ENCODE measurements at places on chromosomes 13 and 19. TPM values are rescaled to one million over a fixed set of nuclear protein-coding genes. Genes with fewer than 3 reads are reported as not detected.

FSTL3 gene
- 14.3 TPM for polyA plus RNA-seq

TJP3 gene
- 10.1 TPM for polyA plus RNA-seq

DNA sequence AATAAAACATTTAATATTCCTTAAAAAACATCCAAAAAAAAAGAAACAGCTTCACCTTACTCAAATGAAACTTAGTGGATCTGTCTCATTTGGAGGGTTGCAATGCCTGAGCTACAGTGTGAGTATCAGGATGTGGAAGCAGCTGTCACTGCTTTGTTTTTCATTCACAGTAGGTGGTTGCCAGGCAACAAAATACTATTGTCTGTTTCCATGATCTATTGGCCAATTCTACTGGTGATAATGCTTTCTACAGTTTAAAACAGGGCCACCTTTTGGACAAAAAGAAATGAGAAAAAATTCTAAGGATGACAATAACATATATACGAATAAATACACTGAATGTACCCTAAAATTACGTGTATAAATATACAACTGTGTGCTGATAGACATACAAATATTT lies 3.0 kb downstream of the ENOX1 start:
- DNase-seq = no peak

DNA sequence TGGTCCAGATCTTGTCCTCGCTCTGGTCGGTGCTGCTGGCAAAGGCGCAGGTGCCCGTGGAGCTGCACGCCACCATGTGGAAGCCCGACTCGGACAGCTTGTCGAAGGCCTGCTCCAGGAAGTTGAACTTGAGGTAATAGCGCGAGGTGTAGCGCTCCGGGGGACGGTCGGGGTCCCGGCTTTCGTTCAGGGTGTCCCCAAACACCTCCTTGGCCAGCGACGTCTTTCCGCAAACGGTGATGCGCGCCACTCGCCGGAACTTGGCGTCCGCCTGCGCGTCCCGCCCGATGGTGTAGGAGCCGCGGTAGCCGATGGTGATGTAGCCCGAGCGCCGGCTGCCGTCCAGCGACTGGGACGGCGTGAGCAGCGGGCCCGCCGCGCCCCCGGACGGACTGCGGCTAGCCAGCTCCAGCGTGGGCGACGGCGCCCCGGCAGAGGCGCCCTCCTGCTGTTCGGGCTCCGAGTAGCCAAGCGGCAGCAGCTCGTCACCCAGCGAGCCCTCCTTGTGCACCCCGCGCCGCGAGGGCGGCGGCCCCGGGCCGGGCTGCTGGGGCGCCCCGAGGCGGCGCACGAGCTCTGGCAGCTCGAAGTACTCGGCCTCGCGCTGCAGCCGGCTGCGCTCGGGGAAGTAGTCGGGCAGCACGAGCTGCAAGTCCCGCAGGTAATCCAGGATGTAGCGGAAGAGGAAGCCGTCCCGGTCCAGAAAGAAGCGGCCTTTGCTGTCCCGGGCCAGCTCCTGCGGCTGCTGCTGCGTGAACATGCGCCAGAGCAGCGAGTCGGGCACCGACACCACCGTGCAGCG lies 801 bp downstream of the KCTD12 start:
- no peak for DNase-seq

SELENOV gene
- 5.1 TPM for polyA plus RNA-seq

GRCh38 chr19:37470216-37470615 lies 1.1 kb downstream of the ZNF570 start:
- DNase-seq = no peak

ZNF177 gene
- 12.6 TPM for polyA plus RNA-seq

DNA sequence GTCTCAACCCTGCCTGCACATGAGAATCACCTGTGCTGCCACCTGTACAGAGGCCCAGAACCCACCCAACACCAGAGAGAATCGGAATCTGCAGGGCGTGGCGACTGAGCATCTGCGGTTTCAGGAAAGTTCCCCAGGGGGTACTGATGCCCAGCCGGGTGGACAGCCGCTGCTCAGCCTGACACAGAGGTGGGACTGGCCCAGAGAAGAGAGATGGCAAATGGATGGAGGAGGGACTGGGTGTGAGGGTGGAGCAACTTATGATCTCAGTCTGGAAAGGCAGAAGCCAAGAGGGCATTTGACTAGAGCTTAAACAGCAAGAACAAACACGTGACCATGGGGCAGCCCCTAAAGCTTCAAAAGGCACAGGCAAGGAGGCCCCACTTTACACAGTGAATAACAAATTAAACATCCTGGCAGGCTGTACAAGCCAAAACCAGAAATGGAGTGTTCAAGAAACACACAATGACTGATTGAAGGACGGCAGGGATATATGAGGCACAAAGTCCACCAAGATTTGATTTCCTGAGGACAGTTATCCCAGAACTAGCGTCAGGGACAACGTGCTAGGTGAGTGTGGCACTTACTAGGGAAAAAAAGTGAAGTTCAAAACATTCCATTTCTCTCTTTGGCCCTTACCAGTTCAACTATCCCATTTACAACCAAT lies 3.1 kb downstream of the RANBP3 start:
- no peak for DNase-seq

DNA sequence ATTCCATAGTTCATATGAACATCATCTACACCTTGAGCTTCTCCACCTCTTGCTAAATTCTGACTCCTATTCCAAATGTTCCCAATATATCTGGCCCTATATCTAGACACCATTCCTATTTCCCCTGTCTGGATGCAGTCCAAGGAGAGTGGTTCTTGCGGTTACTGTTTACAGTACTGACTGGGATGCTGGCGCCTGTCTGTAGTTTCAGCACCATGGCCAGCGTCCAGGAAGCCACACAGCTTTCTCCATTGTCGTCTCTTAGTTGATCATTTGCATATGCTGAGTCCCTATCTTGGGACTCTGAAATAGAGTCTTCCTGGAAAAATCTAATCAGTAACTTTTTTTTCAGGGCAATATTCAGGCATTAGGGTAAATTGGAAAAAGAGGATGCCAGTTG lies 14.9 kb downstream of the LAIR2 start:
- DNase-seq = peak; percentile 45

SOX21 gene
- polyA plus RNA-seq = 0.19 TPM

NCAN gene
- 0.04 TPM for polyA plus RNA-seq

- no peak for DNase-seq
Observed at GRCh38 chr19:17209126-17210036, 5.8 kb upstream of the USE1 start.

GRCh38 chr19:42292042-42292960 lies 9.6 kb upstream of the PRR19 start:
- DNase-seq = no peak

GRCh38 chr13:48001114-48001881 lies at the start of gene SUCLA2:
Gene SUCLA2 (minus strand): TSS chr13:48001273. CDS start chr13:48001269, 4 bp downstream.
- peak; percentile 74 for DNase-seq

DNA sequence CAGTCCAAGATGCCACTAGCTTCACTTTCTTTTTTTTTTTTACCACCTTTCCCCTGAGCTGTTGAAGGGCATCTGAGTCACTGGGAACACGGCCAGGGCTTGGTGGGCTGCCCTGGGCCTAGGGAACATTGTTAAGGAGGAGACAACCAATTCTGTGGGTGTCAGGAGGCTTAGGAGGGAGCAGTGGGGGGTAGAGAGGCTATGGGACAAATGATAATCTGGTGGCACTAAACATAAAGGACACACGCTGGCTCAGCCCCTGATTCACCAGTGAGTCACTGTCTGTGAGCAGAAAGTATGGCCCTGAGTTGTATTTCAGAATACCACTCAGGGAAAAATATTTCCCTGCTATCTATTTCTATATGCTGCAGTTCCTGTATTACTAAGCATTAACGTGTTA lies 207.8 kb downstream of the DCLK1 start:
- no peak for DNase-seq

IGFL2 gene
- not detected for polyA plus RNA-seq

UPK1A gene
- 0.53 TPM for polyA plus RNA-seq

GRCh38 chr19:50300814-50301606 lies 28.2 kb downstream of the KCNC3 start:
- DNase-seq = no peak

GRCh38 chr13:112713517-112714253 lies 23.8 kb downstream of the ATP11A start:
- no peak for DNase-seq

ESD gene
- polyA plus RNA-seq = 273 TPM

DNA sequence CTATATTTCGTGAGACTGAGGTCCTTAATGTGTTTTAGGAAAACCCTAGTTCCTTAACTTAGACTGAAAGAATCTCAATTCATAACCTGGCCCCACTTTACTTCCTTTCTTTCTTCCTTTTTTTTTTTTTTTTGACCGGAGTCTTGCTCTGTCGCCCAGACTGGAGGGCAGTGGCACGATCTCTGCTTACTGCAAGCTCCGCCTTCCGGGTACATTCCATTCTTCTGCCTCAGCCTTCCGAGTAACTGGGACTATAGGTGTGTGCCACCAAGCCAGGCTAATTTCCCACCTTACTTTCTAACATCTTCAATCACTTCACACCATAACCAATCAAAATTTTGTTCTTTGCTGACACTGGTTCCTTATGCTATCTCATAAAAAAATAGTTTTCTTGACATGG lies 2097.0 kb downstream of the PCDH9 start:
- no peak for DNase-seq

ZNF101 gene
- 6.0 TPM for polyA plus RNA-seq

- DNase-seq = no peak
Observed at GRCh38 chr19:46722421-46723022, 5.6 kb upstream of the PRKD2 start.

DNA sequence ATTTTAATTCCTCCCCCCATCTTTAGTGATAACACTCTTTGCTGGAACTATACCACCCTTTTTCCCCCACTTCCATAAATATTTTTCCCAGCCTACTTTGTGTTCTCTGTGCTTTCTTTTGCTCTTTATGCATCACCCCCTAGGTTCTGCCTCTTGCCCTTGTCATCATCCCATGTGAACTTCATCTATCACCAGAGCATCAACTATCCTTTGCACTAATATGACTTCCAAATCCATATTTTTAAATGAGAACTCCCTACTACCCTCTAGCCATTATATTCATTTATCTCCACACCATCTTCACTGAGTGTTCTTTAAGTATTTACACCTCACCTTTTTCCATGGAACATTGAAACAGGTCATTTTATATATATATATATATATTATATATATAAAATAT lies 452.7 kb downstream of the FOXO1 start:
- no peak for DNase-seq

GRCh38 chr13:111899714-111900389 lies 167.1 kb upstream of the SOX1 start:
- no peak for DNase-seq

NKPD1 gene
- polyA plus RNA-seq = 0.09 TPM

ING1 gene
- polyA plus RNA-seq = 26.5 TPM

- peak; percentile 81 for DNase-seq
Observed at GRCh38 chr13:28658796-28659620, at the start of gene POMP. Gene POMP (plus strand): TSS chr13:28659130. CDS start chr13:28659185, 55 bp downstream.

TGFBR3L gene
- not detected for polyA plus RNA-seq

DNA sequence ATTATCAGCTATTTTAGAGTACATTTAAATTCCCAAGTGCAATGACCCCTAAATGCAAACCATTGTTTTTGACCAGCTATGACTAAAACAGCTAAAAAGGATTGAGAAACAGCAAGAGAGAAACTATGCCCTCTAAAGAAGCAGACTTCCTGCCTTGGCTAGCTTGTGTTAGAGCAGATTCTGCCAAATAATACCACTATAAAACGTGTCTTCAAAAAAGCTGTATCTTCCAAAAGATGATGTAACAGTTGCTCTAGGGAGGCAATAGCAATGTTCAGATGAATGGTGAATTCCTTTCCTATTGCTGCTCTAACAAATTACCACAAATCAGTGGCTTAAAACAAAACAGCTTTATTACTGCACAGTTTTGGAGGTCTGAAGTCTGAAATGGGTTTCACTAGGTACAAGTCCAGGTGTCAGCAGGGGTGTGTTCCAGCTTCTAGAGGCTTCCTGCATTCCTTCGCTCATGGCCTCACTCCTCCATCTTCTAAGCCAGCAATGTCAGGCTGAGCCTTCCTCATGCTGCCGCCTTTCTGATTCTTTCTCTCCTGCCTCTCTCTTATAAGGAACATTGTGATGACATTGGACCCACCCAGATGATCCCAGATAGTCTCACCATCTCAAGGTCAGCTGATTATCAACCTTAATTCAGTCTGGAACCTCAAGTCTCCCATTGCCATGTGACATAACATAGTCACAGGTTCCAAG lies 84.5 kb downstream of the LRRC63 start:
- no peak for DNase-seq

CEACAM7 gene
- polyA plus RNA-seq = not detected

- DNase-seq = no peak
Observed at GRCh38 chr13:46716821-46717220, 80.1 kb downstream of the ESD start.

DNA sequence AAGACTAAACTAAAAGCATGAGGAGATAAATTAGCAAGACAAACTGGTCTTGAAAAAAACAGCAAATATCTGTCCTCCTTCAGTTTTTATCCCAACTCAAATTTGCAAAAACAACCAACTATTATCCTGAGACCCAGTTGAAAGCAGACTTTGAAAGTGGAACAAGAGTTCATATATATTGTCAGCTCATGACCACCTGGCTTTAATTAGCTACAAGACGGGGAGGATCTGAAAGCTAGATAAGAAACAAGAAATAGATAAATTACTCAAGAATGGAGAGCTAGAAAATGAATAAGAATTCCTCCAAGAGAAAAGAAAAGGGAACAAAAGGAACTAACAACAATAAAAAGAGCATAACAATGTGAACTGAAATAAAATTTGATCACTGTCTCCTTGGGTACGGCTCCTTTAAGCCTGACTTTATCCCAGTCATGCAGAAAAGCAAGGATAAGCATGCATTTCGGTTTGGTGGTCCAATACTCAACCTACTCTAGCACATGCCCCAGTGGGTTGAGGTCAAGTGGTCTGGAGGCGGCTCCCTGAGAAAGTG lies 246.9 kb downstream of the DCLK1 start:
- no peak for DNase-seq

GRCh38 chr13:77952737-77953136 lies 34.1 kb upstream of the EDNRB start:
- no peak for DNase-seq

DNA sequence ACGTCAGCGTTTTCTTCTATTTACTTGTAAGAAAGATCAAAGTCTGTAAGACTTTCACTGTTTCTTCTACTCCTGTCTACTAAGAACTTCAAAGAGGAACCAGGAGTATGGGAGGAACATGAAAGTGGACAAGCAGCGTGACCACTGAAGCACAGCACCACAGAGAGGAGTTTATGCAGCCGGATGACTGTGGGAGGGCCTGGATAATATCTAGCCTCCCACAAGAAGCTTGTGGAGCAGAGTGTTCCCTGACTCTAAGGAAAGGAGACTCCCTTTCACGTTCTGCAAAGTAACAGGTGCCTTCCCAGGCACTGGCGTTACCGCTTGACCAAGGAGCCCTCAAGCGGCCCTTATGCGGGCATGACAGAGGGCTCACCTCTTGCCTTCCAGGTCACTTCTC lies 83.6 kb upstream of the PDCD5 start:
- peak; percentile 8 for DNase-seq

Measured in left renal pelvis (tissue), 4 donors.